ENCODE measurements at places on chromosomes 3 and 15. TPM values are rescaled to one million over a fixed set of nuclear protein-coding genes. Genes with fewer than 3 reads are reported as not detected.

GRCh38 chr3:161989012-161989411, 492.4 kb downstream of the OTOL1 start:
- no peaks in the 10 kb centered on the region for H3K27me3 ChIP-seq
- DNase-seq: no peak
- no peak overlapping the region for H3K27ac ChIP-seq
- H3K4me1 ChIP-seq: no peaks in the 10 kb centered on the region

DNA sequence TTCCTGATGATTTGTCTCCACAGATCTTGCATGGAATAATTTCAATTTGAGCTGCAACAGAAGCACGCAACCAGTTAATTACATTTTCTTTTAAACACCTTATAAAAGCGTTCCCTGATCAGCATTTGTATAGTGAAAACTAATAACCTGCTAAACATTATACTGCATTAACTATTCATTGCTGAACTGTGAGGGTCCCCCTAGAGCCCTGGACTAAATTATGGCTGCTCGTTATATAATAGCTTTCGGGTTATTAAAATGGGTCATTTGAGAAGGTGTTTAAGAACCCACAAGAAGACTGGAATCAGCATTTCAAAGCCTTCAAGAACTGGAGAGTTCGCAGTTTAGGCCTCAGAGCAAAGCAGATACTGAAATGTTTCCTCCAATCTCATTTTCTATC, 52.9 kb upstream of the ICE2 start:
- no peaks in the 10 kb centered on the region for H3K27me3 ChIP-seq
- no peak overlapping the region for H3K4me3 ChIP-seq
- H3K36me3 ChIP-seq: peaks cover 24% of the 10 kb centered on the region
- no peak for DNase-seq

SEMA6D gene
- total RNA-seq: not detected

- peaks cover 17% of the 10 kb centered on the region for H3K4me1 ChIP-seq
- no peak overlapping the region for H3K4me3 ChIP-seq
- H3K36me3 ChIP-seq: no peaks in the 10 kb centered on the region
Measured at GRCh38 chr15:73681856-73682599, 2.2 kb upstream of the CD276 start.

MOBP gene
- not detected for total RNA-seq

- no peak for DNase-seq
- no peaks in the 10 kb centered on the region for H3K4me1 ChIP-seq
- H3K27ac ChIP-seq: no peak overlapping the region
- H3K27me3 ChIP-seq: peaks cover 1% of the 10 kb centered on the region
Measured at GRCh38 chr3:172461530-172462138, 13.4 kb upstream of the GHSR start.

- peaks cover 30% of the 10 kb centered on the region for H3K27me3 ChIP-seq
- no peaks in the 10 kb centered on the region for H3K4me1 ChIP-seq
- no peak for DNase-seq
Measured at GRCh38 chr3:189978753-189979152, 141.9 kb downstream of the P3H2 start.

DNA sequence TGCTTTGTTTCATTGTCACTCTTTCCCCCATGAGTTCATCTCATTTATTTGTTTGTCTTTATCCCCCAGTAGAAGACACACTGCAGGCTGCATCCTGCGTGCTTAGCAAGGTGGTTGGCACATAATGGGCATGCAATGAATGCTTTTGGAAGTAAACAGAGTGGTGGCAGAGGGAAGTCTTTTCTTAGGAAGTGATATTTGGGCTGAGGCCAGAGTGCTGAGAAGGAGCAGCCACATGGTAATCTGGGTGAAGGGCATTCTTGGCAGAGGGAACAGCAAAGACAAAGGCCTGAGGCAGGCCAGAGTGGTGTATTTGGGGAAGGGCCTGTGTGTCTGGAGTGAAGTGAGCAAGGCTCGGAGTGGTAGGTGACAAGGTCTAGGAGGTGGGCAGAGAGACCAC, 17.7 kb upstream of the ADAMTS7 start:
- DNase-seq: no peak
- H3K4me1 ChIP-seq: no peaks in the 10 kb centered on the region
- H3K27me3 ChIP-seq: peaks cover 5% of the 10 kb centered on the region
- H3K36me3 ChIP-seq: no peaks in the 10 kb centered on the region

GRCh38 chr15:69424748-69425413, 10.7 kb downstream of the KIF23 start:
- no peaks in the 10 kb centered on the region for H3K27me3 ChIP-seq
- H3K4me1 ChIP-seq: no peaks in the 10 kb centered on the region
- no peak overlapping the region for H3K4me3 ChIP-seq
- H3K36me3 ChIP-seq: peaks cover 54% of the 10 kb centered on the region

SNTN gene
- not detected for total RNA-seq

PGBD4 gene
- 2.7 TPM for total RNA-seq

B3GNT5 gene
- total RNA-seq: 26.1 TPM

DNA sequence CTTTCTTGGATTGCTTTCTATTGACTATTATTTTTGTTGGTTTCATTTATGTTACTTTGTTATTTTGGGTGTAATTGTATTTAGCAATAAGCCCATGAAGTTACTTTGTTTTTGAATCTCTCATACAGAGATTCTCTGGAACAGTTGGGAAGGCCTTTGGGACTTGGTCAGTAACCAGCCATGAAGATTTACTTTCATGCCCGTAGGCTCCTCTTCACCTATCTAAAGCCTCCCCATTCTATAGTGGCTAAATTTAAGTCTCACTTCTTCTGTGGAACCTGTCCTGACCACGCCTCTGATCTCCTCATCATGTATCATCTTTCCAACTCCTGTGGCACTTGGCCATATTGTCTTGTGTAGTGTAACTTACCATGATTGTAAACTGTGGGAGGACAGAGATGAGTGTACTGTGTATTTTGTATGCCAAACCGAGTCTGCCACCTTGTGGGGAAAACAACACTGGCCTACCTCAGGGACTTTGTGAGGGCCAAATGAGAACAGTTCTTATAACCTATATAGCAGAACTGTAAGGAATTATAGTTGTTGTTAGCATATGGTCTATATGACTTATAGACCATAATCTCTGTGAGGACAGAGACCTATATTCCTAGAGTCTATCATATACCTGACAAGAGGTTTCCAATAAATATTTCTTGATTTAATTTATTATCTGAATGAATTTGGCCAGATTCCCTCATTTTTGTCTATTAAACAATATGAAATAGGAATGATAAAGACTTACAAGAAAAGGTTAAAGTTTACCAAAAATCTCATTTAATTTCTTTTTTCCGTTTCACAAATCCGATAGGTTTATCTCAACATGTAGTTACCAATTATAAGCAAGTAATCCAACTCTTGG, 75.0 kb downstream of the STARD9 start:
- H3K4me1 ChIP-seq: peaks cover 12% of the 10 kb centered on the region
- H3K4me3 ChIP-seq: no peak overlapping the region
- no peaks in the 10 kb centered on the region for H3K36me3 ChIP-seq
- peak; percentile 83 for DNase-seq

DNA sequence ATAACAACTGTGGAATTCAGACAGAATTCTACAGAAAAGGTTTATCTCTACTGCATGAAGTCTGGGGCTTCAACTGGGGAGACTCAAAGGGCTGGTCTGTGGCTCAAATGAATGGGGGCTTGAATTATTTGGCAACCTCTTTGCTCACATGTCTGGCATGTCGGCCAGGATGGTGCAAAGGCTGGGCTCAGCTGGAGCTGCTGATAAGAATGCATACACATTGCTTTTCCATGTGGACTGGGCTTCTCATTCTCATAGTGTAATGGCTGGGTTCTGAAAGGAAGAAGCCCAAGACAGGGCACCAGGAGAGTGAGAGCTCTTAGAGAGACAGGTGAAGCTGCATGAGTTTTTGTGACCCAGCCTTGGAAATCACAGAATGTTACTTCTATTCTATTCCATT, 194.3 kb upstream of the SGO1 start:
- no peaks in the 10 kb centered on the region for H3K36me3 ChIP-seq
- no peak overlapping the region for H3K4me3 ChIP-seq
- no peaks in the 10 kb centered on the region for H3K27me3 ChIP-seq
- H3K4me1 ChIP-seq: no peaks in the 10 kb centered on the region
- DNase-seq: no peak

CCR3 gene
- not detected for total RNA-seq

TMC3 gene
- total RNA-seq: not detected

- peaks cover 81% of the 10 kb centered on the region for H3K27me3 ChIP-seq
- no peaks in the 10 kb centered on the region for H3K36me3 ChIP-seq
- peaks cover 4% of the 10 kb centered on the region for H3K4me1 ChIP-seq
- no peak overlapping the region for H3K4me3 ChIP-seq
Measured at GRCh38 chr3:137764563-137765309, 621 bp downstream of the SOX14 start.

DNA sequence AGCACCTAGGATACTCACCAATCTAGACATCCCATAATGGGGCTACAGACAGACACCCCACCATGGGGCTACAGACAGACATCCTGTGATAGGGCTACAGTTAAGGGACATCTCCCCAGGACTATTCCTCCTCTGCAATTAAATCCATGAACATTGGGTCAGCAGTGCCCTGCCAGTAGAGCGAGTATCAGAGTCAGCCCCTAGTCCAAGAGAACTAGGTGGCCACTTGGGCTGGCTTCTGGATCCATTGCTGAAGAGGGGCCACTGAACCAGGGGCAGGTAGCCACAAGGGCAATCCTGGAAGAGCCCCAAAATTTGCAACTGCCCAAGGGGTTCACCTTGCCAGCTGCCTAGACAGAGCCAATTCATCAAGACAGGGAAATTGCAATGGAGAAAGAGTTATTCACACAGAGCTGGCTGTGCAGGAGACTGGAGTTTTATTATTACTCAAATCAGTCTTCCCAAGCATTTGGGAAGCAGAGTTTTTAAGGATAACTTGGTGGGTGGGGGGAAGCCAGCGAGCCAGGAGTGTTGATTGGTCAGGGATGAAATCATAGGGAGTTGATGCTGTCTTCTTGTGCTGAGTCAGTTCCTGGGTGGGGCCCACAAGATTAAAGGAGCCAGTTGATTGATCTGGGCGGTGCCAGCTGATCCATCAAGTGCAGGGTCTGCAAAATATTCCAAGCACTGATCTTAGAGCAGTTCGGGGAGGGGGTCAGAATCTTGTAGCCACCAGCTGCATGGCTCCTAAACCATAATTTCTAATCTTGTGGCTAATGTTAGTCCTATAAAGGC, 170.2 kb upstream of the SMAD3 start:
- H3K4me3 ChIP-seq: no peak overlapping the region
- H3K27me3 ChIP-seq: peaks cover 1% of the 10 kb centered on the region
- H3K27ac ChIP-seq: no peak overlapping the region

DNA sequence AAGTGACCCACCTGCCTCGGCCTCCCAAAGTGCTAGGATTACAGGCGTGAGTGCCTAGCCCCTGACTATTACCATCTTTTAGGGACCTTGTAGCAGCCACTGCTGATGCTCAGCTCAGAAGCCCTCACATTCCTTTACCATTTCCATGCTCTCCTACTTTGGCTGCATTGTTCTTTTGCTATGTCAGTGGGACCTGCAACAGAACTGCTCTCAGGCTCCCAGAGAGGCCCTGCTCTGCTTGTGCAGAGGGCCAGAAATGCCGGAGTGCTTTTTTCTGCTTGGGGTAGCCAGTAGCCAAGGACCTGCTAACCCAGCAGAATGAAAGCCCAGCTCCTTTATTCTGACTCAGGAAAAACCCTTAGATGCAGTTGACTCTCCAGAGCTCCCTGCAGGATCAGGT, 18.3 kb upstream of the PROK2 start:
- H3K4me1 ChIP-seq: no peaks in the 10 kb centered on the region
- no peak overlapping the region for H3K27ac ChIP-seq
- H3K36me3 ChIP-seq: no peaks in the 10 kb centered on the region
- DNase-seq: no peak
- H3K4me3 ChIP-seq: no peak overlapping the region

DNA sequence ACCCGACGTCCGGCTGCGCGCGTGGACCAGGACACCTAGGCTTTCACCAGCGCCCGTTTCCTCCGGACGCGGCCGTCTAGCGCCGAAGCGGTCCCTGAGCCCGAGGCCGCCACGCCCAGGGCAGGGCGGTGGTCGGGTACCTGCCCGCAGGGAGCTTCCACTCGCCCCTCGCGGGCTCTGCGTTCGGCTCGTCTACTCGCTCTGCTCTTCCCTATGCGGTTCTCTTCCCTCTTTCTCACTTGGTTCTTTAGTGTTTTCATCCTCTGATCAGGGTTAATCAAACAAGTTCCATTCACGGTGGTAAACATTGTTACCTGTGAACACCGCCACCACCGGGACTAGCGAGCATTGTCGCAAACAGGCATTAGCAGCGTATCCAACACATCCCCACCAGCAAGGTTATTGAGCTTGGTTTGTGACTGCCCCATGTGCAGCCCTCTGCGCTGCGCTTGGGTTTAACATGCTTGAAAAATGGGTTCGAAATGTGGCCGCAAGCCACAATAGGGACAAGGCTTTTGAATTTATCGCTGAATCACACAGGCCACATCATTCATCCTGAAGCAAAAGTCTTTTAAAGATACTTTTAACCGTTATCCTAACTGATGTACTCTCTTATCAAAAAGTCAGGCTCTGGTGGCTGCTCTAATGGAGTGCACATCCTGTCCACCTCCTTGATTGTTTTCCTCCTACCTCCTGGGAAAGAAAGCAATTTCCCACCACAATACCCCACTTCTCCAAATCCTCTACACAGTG, 843 bp upstream of the CD47 start:
- H3K4me3 ChIP-seq: no peak overlapping the region
- peak overlapping the region; percentile 95 for H3K27ac ChIP-seq
- peaks cover 41% of the 10 kb centered on the region for H3K4me1 ChIP-seq

Data from activated CD8-positive, alpha-beta T cell treated with anti-CD3 and anti-CD28 coated beads for 36 hours (primary cell).